Renal cortex interstitium (tissue), 15 donors: ENCODE measurements at places on chromosomes 6 and 20. TPM values are rescaled to one million over a fixed set of nuclear protein-coding genes. Genes with fewer than 3 reads are reported as not detected.
A peak's percentile ranks its signal among the peaks of the same experiment; 100 is the strongest.

DNA sequence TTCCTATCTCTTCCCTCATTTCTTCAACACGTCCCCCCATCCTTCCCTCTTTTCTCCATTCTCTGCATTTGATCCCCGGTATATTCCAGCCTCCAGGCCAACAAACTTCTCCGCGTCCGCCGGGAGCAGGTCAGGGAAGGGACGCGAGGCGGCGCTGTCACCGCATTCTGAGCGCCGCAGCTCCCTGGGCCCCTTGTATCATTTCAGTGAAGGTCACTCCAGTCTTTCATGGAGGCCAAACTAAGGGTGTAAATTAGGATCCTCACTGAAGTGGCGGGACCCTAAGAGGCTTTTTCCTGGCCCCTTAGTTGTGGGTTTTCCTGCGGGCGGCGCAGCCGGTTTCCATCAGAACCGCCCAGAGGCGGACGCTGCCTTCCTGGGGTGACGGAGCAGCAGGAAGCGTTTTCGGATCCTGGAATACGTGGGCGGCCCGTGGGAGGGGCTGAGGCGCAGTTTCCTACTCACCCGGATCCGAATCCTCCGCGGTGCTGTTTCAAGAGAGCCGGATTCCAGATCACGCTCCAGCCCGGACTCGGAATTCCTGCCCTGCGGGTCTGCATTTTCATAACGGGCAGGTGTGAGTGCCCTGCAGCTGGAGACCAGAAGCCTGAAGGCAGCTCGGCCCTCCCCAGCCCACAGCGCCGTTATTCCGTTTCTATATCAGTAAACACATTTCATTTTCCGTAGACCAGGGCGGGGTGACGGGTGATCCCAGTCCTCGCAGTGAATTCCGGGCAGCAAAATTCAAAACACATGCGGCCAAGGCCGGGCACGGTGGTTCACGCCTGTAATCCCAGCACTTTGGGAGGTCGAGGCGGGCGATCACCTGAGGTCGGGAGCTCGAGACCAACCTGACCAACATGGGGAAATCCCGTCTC lies 3.6 kb upstream of the MICA start:
- peak; percentile 59 for DNase-seq

DNA sequence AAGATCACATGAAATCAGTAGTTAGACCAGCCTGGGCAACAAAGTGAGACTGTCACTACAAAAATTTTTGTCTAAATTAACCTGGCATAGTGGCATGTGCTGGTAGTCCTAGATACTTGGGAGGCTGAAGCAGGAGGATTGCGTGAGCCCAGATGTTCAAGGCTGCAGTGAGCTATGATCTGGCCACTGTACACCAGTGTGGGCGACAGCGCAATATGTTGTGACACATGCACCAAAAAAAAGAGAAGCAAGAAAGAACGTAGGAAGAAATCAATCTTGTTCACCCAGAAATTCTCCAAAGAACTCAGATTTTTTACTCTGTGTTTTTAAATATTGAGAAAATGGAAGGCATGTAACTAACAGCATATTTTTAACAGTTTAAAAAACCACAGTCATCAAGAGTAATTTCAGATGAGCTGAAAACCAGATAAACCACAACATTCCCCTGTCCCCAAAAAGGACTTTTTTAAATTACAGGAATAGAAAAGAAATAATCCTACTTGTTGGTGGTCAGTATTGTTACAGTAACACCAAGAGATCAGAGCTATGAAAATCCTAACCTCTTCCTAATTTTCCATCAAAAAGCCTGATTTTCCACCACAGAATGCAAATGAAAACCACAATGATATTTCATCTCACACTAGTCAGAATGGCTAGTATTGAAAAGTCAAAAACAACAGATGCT lies 240.2 kb downstream of the KHDC1L start:
- no peak for DNase-seq

DNA sequence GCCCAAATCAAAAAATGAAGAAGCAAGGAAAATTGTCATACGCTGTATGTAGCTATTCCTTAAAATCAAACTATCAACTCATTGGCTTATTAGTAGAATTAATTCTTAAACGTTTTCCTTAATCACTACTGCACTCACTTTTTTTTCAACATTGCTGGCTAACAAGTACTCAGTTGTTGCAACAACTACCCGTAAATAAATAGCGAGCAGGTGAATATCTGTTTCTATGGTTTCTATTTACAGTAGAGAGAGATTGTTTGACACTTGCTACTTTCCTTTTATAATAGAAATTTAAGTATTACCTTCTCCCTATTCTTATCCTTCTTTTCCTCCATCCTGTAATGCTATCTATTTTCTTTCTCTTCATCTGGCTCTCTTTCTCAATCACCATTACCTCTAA lies 25.1 kb downstream of the FRK start:
- no peak for DNase-seq

GRM1 gene
- 0.14 TPM for polyA plus RNA-seq
